ENCODE measurements at places on chromosomes 13 and 19. TPM values are rescaled to one million over a fixed set of nuclear protein-coding genes. Genes with fewer than 3 reads are reported as not detected.

DNA sequence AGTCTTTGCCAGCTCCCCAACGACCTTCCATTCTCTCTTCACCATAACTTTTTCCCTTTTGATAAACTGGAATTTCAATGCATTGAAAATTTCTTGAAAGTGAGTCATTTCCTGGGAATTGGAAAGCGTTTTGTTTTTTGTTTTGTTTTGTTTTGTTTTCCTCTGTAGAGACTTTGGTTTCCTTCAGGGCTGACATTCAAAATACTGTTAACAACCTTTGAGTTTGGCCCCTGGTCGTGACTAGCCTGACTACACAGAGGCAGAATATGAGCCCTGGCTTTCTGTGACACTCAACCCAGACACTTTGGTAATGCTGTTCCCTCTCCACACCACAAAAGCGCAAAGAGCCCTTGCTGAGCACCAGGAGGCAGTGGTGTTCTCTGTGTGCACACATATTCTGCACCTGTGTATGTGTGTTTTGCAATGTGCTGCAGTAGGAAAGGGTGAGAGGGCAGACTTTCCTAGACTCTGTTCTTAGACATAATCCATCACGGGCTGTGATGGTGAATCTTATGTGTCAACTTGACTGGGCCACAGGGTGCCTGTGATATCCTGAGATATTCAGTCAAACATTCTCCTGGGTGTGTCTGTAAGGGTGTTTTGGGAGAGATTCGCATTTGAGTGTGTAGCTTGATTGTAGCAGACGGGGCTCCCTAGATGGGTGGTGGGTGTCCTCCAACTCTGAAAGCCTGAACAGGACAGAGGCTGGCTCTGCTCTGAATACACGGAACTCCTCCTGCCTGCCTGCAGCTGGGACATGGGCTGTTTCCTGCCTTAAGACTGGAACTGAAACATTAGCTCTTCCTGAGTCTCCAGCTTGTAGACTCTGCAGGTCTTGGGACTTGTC lies 29.5 kb upstream of the ANKRD10 start:
- no peak for DNase-seq

DNA sequence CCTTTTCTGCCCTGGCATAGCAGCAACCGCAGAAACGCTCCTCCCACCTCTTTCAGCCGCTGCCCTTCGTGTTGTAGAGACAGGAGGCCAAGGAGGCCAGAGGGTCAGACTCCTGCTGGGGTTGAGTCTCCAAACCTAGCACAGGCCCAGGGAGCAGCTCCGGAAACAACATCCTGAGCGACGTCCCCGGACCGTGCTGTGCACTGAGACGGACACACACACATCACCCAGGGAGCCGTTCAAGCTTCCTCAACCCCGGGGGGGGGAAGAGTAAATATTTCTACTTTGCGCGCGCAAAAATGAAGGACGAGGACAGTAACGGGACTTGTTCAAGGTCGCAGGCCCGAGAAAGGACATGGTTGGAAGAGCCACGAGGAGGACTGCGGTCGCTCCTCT lies 657 bp downstream of the ZNF550 start:
- DNase-seq = no peak

DNA sequence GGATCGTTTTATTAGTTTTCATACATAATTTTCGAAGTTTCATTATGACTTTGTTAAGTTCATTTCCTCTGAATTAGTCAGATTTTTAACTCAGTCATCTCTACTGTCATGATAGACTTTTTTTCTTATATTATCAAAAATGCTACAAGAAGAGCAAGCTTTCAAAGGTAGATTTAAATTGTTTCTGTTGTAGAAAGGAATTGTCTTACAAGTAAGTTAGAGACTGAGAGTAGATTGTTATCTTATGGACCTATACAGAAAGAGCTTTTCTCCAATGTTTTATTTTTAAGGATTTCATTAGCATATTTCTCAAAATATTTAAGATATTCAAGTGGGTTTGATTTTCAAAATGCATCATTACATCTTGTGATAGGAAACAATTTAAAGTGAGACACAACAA lies 2.7 kb downstream of the MAB21L1 start:
- no peak for DNase-seq

DNA sequence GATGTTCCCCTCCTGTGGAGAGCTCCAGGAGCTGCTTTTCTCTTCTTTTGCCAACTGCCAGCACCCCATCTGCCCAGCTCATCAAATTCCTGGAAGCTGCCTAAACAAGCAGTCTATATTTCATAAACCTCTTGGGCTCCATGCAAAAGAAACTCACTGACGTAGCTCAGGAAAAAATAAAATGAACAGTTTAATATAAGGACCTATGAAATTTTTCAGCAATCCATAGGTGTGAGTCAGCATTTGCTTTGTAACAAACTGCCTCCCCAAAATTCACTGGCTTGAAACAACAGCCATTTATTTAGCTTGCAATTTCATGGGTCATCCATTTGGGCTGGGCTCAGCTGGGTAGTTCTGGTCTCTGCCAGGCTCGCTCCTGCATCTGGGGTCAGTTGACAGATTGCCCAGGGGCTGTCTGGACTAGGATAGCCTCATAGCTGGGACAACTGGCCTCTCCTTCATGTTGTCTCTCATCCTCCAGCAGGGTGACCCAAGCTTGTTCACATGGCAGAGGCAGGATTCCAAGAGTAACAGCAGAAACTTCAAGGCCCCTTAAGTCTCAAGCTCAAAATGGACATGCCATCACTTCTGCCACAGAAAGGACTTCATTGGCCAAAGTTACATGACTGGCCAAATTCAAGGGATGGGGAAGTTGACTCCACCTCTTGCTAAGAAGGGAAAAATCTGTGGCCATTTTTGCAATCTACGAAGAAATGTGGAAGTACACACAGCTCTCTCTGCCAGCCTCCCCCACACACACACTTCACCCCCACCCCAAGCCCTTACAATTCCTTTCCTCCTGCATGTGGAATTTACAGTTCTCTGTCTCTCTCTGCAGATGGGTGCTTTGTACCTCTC lies 7.9 kb upstream of the PVR start:
- no peak for DNase-seq

The MBD3L3 gene
- polyA plus RNA-seq = not detected

The RNF225 gene
- not detected for polyA plus RNA-seq

The KLK6 gene
- 30.9 TPM for polyA plus RNA-seq

GRCh38 chr13:29496241-29496712 lies 99.2 kb downstream of the SLC7A1 start:
- no peak for DNase-seq
